Left hindlimb (tissue), 1 donor: ENCODE measurements at places on chromosomes 7 and 10.

DNA sequence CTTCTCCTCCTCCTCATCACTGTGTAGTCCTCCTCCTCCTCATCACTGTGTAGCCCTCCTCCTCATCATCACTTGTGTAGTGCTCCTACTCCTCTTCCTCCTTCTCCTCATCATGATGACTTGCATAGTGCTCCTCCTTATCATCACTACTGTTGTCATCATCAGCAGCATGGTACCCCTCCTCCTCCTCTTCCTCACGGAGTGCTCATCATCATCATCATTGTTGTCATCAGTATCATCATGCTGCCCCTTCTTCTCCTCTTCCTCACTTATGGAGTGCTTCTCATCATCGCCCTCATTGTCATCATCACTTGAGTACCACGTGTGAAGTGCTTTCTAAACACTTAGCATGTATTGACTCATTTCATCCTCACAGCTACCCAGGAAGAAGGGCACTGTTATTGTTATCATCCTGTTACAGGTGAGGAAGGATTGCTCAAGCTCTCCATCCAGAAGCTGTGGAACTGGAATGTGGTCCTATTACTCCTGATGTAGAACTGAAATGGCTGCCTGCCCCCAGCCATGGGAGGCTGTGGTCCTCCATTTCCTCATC lies 122.8 kb upstream of the SHH start:
- DNase-seq = no peak

GRCh38 chr10:73060738-73061635 lies 35.7 kb downstream of the P4HA1 start:
- DNase-seq = no peak

GRCh38 chr7:128407751-128408708 lies 1.8 kb downstream of the IMPDH1 start:
- DNase-seq = no peak

DNA sequence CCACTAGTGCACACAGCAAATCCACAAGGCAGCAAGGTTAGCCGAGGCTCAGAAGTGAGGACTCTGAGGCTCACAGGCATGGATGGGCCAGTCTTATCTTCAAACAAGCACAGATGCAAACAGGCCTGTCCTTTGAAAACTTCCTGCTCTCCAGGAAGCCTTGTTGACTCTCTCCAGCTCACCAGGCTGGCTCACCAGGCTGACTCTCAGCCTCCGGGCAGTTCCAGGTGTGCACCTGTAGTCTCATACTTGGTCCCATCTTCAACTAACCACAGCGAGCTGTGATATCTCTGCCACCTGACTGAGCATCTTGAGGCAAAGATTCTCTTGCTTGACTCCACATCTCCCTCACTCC lies 173.9 kb upstream of the ZMIZ1 start:
- no peak for DNase-seq

- DNase-seq = no peak
These were observed 87.7 kb upstream of the PDK4 start for GRCh38 chr7:95684037-95684436.

DNA sequence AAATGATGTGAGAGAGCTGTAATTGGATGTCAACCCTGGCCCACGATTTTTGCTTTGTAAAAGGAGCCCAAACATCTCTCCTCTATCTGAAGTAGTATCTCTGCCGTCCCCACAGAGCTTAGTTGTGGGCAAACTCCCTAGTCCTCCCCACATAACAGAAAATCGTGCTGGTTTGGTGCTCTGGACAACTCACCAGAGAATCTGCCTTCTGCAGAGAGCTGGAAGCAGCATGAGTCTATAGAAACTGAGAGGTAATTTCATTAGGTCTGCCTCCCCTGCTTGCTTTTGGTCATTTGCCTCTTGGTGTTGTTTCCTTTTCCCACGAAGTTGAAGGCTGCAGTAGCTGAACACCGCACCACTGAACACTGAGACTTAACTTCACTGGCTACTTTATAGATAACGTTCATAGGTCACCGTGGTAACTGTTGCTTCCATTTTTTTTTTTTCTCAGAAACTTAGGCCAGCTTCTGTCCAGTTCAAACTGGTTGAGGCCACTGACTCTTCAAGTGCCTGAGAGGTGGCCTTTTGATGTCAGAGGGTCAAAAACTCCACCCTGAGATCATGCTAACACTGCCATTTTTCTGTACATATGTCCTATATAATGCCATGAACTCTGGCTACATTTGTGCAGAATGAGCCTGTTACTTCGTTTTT lies 3.3 kb upstream of the CDCA7L start:
- no peak for DNase-seq

DNA sequence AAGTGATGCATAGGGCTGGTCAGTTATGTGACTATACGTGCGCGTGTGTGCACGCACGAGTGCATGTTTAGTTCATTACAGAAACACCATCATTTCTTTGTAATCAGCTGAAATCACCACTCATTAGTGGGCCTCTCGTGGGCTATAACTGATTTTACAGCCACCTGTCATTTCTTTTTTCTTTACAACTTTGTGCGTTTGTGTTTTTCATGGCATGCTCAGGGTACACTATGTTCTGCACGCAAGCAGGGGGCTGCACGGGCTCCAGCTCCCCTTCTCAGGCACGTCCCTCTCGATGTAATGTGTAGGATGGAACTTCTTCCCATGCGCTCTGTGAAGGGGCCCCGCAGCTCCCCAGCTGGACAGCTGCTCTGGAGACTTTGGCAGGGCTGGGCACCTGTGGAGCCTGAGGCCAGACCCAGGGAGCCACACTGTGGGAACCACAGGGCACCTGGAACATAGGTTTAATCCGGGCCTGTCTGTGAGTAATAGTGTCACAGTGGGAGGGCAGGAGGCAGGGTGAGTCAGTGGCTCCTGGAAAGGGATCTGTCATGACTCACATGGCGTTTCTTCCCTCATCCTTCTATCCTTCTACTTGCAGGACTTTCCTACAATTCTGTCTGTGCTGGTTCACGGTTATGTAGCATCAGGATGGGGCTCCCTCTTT lies 4.9 kb downstream of the GCK start:
- peak; percentile 49 for DNase-seq

DNA sequence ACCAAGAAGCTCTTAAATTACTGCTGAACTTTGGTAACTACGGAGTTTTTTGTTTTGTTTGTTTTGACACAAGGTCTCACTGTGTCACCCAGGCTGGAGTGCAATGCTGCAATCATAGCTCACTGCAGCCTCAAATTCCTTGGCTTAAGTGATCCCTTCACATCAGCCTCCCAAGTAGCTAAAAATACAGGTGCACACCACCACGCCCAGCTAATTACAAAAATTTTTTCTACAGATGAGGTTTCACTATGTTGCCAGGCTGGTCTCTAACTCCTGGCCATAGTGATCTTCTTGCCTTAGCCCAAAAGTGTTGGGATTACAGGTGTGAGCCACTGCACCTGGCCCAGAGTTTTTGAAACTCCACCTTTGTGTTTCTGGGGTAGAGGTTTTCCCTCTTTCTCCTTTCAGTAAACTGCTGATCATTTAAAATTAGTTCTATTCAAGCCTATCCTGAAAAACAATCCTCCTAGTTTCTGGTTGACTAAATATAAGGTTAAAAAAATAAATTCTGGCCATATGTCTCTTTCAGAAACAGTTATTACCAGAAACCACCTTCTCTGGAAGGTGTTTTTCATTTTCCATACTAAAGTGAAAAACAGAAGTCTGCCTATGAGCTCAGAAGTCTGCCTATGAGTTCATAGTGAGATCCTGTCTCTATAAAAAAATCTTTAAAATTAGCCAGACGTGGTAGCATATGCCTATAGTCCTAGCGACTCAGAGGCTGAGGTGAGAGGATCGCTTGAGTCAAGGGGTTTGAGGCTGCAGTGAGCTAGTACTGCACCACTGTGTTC lies 63.9 kb downstream of the VOPP1 start:
- no peak for DNase-seq
